Cardiac ventricle fibroblast (primary cell): ENCODE measurements at places on chromosomes 2 and 18. TPM values are rescaled to one million over a fixed set of nuclear protein-coding genes. Genes with fewer than 3 reads are reported as not detected.

FNDC4 gene
- total RNA-seq = 30.8 and 42.8 TPM in 2 replicates

CSRNP3 gene
- 0.81 and 2.7 TPM in 2 replicates for total RNA-seq

ANKRD30BL gene
- total RNA-seq = not detected in 2 replicates

GALR1 gene
- under 0.01 TPM in 1 of 2 replicates, not detected in the other for total RNA-seq
